Activated CD8-positive, alpha-beta memory T cell treated with anti-CD3 and anti-CD28 coated beads, Interleukin-2, amount 10 ng/mL, durations not matched to agents 7 days and 5 days (primary cell): ENCODE measurements at places on chromosomes 7 and 10. TPM values are rescaled to one million over a fixed set of nuclear protein-coding genes. Genes with fewer than 3 reads are reported as not detected.

The LOXL4 gene
- total RNA-seq = not detected

DNA sequence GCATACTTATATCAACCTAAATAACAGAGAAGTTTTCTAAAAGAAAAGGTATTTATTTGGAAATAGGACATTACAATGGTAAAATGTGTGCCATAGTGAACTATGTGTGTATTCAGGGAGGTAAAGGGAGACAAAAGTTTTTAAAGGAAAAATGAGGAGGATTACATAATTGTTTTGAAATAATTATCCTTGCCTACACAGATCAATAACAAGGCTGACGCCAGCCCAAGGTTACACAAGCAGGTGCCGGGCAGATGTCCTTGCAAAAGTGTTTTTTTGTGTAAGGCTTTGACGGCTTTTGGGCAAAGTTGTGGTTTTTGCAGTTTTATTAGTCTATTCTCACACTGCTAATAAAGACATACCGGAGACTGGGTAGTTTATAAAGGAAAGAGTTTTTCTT is 22.7 kb upstream of the SLC35B4 start:
- peaks cover 22% of the 10 kb centered on the region for H3K27me3 ChIP-seq
- no peaks in the 10 kb centered on the region for H3K4me1 ChIP-seq
- no peaks in the 10 kb centered on the region for H3K36me3 ChIP-seq
- no peak overlapping the region for H3K27ac ChIP-seq

DNA sequence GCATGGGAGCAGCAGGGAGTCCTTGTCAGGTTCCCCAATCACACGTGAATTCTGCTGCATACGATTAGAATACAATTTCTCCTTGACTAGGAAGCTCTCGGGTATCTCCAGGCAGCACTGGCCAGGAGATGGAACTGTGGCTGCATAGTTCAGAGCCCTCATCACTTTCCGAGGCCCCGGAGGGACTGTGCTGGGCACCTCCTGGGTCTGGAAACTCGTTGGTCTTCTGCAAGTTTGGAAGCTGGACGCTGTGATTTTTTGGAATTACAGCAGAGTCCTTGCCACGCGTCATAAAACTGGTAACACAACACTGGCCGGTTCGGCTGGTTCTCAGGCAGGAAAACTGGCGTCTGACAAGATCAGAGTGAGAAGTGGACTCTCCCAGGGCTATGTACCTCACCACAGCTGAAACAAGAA is 216.1 kb downstream of the CCDC3 start:
- H3K27me3 ChIP-seq = no peaks in the 10 kb centered on the region
- no peak overlapping the region for H3K27ac ChIP-seq
- H3K4me3 ChIP-seq = no peak overlapping the region
- H3K4me1 ChIP-seq = peaks cover 9% of the 10 kb centered on the region
- no peak for DNase-seq
- no peaks in the 10 kb centered on the region for H3K36me3 ChIP-seq

DNA sequence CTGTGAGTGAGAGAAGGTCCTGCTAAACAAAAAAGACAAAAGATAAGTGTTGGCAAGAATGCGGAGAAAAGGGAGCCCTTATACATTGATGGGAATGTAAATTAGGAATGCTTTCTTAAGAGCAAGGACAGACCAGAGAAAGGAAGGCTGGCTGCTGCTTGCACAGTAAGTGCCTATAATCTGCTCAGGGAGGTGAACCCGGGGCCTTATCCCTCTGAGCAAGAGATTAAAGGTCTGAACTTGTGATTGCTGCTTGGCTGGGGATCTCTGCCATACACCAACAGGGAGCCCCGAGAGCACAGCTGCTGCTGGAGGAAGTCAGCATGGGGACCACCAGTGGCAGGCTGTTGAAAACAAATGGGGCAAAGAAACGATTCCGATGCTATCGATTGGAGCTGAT is 32.0 kb upstream of the CRTAC1 start:
- H3K4me1 ChIP-seq = no peaks in the 10 kb centered on the region
- no peak overlapping the region for H3K4me3 ChIP-seq
- no peak for DNase-seq
- no peak overlapping the region for H3K27ac ChIP-seq

DNA sequence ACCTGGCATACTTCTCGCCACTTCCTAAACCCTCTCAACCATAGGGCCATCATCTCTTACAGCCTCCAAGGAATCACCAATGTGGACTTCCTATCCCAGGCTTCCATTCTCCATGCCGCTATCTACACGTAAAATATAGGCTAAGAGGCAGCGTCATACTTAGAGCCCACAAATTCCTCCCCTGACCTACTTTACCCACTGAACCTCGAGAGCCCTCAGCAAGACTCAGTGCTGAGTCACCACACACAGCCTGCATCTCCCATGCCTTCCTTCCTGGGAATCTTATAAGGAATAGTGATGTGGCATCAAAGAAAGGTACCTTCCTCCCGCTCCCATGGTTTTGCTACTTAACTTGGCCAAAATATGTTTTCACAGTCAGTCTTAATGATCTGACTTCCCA is 435.6 kb upstream of the NFE2L3 start:
- no peaks in the 10 kb centered on the region for H3K4me1 ChIP-seq
- no peaks in the 10 kb centered on the region for H3K36me3 ChIP-seq
- no peak for DNase-seq
- no peaks in the 10 kb centered on the region for H3K27me3 ChIP-seq
- H3K4me3 ChIP-seq = no peak overlapping the region
